Activated naive CD4-positive, alpha-beta T cell treated with anti-CD3 and anti-CD28 coated beads for 36 hours (primary cell): ENCODE measurements at places on chromosomes 11 and 22. TPM values are rescaled to one million over a fixed set of nuclear protein-coding genes. Genes with fewer than 3 reads are reported as not detected.

Gene KRTAP5-9
- total RNA-seq = not detected

Gene FZD4
- total RNA-seq = 0.42 TPM

Gene MTNR1B
- not detected for total RNA-seq

Gene USH1C
- total RNA-seq = not detected

Gene IGF2
- total RNA-seq = 0.21 TPM

Gene MYBPC3
- total RNA-seq = not detected

Gene OR8G5
- total RNA-seq = not detected

Gene ACTN3
- total RNA-seq = not detected

Gene CRACR2B
- 0.41 TPM for total RNA-seq

GRCh38 chr11:364991-365725, 4.1 kb upstream of the B4GALNT4 start:
- DNase-seq = no peak
- no peak overlapping the region for H3K4me3 ChIP-seq
- H3K27me3 ChIP-seq = peaks cover 19% of the 10 kb centered on the region
- no peak overlapping the region for H3K27ac ChIP-seq
- H3K36me3 ChIP-seq = no peaks in the 10 kb centered on the region

- no peak for DNase-seq
- no peaks in the 10 kb centered on the region for H3K36me3 ChIP-seq
- no peak overlapping the region for H3K27ac ChIP-seq
- no peak overlapping the region for H3K4me3 ChIP-seq
- no peaks in the 10 kb centered on the region for H3K27me3 ChIP-seq
- peaks cover 48% of the 10 kb centered on the region for H3K4me1 ChIP-seq
These were observed 7.8 kb upstream of the CD248 start for GRCh38 chr11:66324664-66325063.

GRCh38 chr11:36131721-36132397, 157.4 kb downstream of the COMMD9 start:
- H3K4me3 ChIP-seq = no peak overlapping the region
- no peaks in the 10 kb centered on the region for H3K4me1 ChIP-seq
- H3K27me3 ChIP-seq = peaks cover 11% of the 10 kb centered on the region

GRCh38 chr11:6404342-6405051, 14.2 kb downstream of the SMPD1 start:
- H3K4me1 ChIP-seq = peaks cover 83% of the 10 kb centered on the region
- H3K27me3 ChIP-seq = no peaks in the 10 kb centered on the region
- no peak overlapping the region for H3K4me3 ChIP-seq
- H3K27ac ChIP-seq = no peak overlapping the region

DNA sequence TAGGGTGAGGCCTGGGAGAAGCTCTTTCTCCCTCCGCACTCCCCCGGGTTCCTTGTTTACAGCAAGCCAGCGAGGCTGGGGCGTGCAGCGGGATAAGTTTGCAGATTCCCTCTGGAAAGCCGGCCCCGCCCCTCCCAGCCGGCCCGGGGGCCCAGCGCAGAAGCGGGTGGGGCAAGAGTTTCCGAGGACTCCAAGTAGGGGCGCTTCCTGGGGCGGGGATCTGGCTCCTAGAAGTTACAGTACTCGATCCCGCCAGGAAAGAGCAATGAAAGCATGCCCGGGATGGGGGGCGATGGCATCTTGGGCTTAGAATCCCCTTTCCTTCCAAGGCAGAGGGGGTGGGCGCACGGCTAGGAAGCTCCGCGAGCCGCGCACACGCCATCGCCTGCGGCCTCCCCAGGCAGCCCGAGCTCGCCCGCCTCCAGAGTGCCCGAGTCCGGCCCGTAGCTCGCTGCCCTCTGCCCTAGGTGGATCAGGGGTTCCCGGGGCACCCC, 385 bp downstream of the TST start:
- peak overlapping the region; percentile 46 for H3K4me3 ChIP-seq
- H3K4me1 ChIP-seq = peaks cover 4% of the 10 kb centered on the region
- H3K27me3 ChIP-seq = peaks cover 24% of the 10 kb centered on the region
- no peak for DNase-seq
- no peak overlapping the region for H3K27ac ChIP-seq
- no peaks in the 10 kb centered on the region for H3K36me3 ChIP-seq

- H3K27me3 ChIP-seq = no peaks in the 10 kb centered on the region
- no peaks in the 10 kb centered on the region for H3K36me3 ChIP-seq
- no peak for DNase-seq
- H3K4me3 ChIP-seq = no peak overlapping the region
- no peaks in the 10 kb centered on the region for H3K4me1 ChIP-seq
- no peak overlapping the region for H3K27ac ChIP-seq
These were observed 21.5 kb upstream of the PARVG start for GRCh38 chr22:44159221-44159620.
